ENCODE measurements at places on chromosomes 16 and 17.

GRCh38 chr16:48583075-48584065 is 26.6 kb downstream of the N4BP1 start:
- DNase-seq, result no peak

GRCh38 chr16:22005746-22006145 is 2.2 kb upstream of the MOSMO start:
- DNase-seq, result no peak

DNA sequence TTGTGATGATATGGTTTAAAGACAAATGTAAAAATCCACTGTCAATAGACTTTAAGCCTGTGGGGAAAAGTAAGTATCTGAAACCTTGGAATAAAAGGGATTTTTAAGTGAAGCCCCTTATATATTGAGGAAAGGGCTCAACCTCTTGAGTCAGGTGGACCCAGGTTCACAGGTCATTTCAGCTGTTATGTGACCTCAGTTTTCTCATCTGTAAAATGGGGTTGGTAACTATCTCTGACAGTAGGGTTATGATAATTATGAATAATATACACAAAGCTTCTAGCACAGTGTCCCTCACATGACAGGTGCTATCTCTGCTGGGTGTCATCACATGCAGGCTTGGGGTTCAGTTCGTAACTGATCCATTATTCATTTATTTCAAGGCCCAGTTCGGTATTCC is 57.0 kb downstream of the USP10 start:
- DNase-seq, result no peak

GRCh38 chr17:77995146-77995852 is 36.8 kb downstream of the TNRC6C start:
- DNase-seq, result no peak

DNA sequence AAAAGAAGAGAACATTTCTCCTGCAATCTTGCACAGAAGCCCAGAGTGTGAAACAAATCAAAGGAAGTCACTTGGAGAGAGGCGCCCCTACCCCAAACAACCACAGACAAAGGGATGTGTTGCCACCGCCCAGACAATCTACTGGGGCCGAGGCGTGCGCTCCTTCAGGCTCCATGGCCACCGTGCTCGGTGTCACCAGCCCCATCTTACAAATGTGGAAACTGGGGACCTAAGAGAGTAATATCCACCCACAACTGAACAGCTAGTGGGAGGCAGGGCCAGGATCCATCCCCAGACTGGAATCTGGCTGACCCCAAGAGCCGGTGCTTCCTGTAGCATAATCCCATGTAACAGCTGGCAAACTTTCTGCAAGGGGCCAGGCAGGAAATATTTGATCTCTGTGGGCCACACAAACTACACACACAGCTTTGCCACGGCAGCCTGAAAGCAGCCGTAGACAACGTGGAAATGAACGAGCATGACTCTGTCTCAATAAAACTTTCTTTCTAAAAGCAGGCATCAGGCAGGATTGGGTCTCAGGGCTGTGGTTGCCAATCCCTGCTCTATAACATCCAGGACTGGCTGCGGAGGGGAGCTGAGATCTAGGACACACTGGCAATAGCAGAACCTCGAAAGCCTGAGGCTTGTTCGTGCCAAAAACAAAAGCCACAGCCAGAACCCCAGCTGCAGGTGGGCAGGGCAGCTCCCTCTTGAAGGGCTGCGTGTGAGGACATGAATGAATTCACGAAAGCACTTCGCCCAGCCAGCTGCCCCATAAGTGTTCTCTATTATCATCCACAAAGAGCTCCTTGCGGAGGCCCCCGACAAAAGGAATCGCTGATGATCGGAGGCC is 26.6 kb upstream of the GINS2 start:
- no peak for DNase-seq

DNA sequence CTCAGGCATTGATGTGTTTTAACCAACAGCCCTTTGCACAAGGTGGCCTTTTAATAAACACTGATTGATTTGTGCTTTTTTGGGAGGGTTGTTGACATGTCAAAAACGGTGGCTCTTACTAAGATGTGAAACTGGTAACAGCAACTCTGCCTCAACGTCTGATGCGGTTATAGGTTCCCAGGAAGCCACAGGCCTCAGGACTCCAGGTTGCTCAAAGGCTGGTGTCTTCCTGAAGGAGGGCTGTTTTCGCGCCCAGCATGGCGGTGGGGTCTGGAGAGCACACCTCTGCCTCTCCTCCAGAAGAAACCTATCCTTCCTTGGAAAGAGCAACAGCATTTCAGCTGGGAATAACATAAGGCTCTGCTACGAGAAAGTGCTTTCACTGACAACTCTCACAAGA is 187.5 kb downstream of the IRF8 start:
- no peak for DNase-seq
